ENCODE measurements at places on chromosomes 5 and 9.

GRCh38 chr9:18422296-18423036, 51.5 kb upstream of the ADAMTSL1 start:
- DNase-seq, result no peak

DNA sequence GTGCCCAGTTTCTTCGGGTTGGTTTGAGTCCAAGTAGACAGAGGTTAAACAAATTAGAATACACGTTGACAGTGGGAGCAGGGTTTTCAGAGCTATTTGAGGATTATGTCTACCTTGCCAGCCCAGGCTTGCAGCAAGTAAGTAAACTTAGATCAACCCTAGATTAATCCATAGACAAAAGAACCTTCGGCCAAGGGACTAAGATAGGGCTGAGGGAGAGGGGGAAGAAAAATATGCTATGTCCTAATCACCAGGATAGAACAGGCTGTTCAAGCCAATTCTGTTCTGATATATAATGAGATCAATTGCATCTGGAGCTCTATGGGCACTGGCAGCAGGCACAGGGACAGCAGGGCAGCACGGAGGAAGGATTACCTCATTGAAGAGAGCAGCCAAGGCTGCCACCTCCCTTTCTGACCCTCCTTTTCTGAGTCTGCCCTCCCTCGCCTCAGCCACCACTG, 377.7 kb downstream of the PIK3R1 start:
- DNase-seq, result no peak

GRCh38 chr9:103377667-103378066, 382.5 kb downstream of the CYLC2 start:
- no peak for DNase-seq

- no peak for DNase-seq
Observed at GRCh38 chr5:163730206-163730756, 224.9 kb downstream of the MAT2B start.

DNA sequence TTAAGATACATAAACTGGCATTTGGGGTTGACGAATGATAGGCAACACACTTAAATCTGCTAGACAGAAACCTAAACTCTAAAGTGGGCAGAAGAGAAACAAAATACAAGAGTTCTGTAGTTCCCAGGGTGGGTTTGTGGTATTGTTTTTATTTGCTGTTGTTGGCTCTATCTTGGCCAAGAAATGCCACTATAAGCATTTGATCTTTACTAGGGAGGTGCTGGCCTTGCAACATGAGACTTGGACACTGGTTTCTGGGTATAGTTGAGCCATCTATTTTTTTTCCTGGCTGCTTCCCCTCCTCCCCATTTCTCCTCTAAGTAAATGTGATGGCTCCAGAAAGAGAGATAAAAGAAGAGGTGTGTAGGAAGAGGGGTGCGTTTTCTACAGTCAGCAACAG, 251.2 kb downstream of the SLIT3 start:
- DNase-seq, result no peak

DNA sequence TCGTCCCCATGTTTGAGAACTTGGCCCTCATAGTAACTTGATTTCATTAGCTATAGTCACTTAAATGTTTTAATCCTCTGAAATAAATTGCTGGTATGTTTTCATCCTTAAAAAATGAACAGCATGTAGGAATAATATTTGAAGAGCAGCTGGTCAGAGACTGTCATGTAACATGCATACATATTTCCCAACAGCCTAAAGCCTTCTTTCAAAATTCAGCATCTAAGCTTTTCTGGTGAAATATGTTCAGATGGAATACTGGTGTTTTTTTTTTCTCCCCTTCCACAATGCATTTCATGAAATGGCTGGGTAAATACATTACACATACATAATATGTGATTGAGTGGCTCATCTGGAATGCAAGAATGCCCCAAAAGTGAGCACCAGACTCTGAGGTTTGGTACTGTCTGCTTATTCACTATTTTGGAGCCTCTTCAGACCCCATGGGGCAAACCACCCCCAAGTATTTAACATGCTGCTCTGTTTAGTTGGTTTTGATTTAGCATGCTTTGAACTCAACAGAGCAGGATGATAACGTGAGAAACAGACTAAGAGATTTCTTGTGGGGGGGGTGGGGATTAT, 94.0 kb downstream of the SMARCA2 start:
- DNase-seq, result no peak

DNA sequence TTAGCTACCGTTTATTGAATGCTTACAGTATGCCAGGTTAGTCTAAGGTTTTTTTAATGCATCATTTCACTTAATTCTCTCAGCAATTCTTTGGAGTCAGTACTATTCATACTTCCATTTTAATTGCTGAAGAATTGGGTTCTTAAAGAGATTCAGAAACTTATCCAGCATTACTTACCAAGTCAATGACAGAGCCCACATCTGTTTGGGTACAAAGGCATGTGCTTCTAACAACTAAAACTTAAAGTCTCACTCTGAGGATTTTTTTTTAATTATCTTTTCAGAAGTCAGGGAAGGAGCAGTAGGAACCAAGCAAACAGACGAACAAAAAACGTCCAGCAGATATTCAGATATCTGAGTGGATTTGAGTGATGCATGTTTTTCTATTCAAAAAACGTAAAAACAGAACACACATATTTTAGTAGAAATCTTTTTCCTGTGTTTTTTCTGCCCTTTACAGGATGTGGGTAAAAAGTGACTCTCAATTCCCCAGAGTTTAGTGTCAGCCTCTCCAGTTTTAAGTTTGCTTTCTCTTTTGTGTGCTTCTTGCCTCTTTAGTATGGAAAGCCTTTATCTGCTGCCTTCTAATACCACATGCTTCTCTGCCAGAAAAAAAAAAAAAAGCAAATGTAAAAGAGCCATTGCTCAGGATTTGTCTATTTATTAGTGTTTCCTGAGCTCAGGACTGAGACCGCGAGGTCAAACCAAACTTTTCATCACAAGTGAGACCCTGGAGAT, 118.0 kb downstream of the PRKACG start:
- no peak for DNase-seq

DNA sequence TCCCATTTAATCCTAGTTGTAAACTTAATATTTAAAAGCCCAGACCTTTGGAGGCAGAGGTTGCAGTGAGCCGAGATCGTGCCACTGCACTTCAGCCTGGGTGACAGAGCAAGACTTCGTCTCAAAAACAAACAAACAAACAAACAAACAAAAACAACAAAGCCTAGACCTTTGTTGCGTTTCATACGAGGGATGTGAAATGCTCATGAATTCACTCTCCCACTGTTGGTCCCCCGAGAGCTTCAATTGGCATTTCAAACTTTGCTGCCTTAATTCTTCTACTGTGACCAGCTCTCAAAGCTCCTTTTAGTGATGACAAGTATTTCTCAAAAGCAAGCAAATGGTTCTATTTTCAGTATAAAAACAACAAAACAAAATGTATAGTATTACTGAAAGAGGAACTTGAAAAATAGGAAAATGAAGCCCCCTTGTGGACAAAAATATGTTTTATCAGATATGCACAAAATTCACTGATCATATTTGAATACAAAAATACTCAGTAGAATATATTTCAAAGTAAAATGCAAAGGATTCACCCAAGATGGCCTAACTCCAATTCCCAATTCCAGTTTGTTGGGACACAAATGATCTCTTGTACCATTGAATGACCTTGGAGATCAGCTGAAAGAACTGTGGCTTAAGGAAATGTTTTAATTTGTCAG, 140.4 kb downstream of the ESM1 start:
- DNase-seq, result no peak

- no peak for DNase-seq
Observed at GRCh38 chr9:93865716-93866115, 89.4 kb downstream of the BARX1 start.

Data from NCI-H1105 (cell line).